DMS79 treated with DMSO at 0.1 percent for 48 hours (cell line): ENCODE measurements at places on chromosomes 2 and 18.
A peak's percentile ranks its signal among the peaks of the same experiment; 100 is the strongest.

DNA sequence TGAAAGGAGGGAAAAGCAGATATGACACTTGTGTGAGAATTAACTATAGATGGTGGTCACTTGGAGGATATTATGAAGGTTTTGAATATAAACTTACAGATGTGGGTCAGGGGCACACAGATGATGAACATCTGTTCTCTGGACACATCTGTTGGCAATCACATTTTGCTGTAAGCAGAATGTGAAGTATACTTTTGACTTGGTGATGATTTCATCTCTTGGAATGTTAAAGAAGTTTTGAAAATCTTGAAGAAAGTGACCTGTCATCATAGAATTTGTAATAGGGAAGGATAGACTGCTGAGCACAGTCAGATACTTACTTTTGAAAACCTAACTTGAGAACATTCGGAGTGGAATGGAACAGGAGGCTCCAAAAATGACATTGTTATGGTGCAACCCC, 40.2 kb downstream of the PIKFYVE start:
- no peak for DNase-seq

DNA sequence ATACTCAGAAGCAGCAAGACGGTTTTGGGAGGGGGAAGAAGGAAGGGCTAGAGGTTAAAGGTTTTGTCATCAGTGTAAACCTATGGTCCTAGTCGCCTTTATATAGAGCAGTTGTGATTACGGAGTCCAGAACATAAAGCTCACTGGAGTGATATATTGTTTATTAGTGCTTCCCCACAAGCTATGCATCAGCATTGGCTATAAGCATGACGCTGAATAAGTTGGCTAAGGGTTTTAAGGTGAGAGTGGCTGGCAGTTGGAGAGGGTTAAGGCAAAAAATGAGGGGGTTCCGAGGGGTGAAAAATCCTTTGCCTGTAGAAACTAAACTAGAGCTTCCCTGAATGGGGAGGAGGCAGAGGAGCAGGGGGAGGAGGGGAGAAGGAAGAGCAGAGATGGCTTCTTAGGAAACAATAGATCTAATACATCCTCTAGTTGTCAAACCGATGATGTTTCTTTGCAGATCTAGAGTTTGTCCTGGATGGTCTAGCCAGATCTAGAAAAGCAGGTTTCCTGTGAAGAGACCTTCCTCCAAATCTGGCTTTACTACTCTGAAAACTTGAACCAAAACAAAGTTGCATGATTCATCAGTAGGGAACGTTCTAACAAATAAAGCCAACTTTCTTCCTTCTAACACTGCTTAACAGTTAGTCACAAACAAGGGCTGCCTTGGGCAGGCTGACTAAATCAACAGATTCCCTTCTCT, 2.5 kb downstream of the KLF7 start:
- DNase-seq = peak; percentile 47

DNA sequence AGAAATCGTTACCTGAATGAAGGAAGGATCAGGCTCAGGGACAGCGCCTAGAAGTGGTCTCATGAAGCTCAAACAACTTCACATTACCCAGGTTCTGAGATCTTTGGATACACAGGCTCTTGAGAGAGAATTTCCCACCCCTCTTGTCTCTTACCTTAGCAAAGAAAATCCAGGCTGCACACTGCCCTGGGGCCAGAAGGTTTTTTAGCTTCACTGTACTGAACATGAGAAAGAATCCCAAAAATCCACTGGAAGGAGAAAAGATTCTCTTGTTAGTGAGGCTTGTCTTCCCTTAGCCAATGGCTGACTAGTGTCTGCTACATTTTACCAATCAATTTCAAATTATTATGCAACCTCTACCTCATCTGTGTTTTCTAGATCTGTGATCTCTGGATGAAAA, 101.0 kb upstream of the RIOK3 start:
- no peak for DNase-seq

DNA sequence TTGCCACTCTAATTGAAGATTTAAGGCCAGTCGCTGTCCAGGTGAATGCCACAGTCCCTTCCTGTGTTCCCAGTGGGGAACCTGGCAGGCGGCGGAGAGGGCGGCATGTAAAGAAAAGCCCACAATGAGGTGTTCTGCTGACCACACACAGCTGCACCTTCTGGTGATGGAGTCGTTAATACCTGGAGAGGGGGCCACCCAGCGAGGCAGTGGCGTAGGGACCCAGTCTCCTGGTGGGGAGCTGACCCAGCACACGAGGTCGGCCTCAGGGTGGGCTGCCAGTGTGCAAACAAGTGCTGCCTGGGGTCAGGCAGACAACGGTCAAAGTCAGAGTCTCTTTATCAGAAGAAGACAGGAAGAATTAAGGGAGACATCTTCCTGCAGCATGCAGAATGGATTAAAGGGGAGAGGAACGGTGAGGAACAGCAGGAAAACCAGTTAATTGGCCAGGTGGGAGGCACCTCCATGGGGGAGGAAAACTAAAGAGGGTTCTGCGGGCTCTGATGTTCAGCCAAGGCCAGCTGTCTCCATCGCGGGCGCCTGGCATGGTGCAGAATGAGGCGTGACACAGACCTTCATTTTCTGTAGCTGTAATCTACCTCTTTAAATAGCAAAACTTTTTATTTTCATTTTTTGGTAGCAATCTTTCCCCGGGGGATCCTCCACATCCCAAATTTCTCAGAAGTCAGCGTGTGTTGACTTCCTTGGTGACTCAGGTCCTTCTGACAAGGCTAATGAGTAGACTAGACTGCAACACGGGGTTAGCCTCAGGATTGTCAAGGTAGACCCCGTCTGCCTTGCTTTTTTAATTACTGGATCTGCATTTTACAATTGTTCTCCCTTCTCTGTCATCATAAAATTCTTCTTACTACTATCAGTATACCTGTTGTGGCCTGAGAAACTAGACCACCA, 78.3 kb downstream of the SMAD7 start:
- no peak for DNase-seq

DNA sequence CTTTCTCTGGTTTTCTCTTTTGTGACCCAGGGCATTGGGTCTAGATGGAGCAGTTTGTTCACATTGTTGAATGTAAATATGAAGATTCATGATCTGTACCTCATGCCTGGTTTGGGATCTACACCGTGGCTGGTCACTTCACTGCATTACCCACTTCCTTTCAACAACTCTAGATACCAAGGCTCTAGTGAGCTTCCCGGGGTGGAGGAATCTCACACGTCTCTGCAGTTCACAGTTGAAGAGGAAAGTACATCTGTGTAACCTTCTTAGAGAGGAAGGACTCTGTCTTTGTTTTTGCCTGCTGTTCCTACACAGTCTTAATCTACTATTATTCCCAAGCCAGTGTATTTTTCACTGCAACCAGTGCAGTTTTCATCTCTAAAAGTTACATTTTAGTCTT, 574.8 kb downstream of the MBD2 start:
- no peak for DNase-seq

DNA sequence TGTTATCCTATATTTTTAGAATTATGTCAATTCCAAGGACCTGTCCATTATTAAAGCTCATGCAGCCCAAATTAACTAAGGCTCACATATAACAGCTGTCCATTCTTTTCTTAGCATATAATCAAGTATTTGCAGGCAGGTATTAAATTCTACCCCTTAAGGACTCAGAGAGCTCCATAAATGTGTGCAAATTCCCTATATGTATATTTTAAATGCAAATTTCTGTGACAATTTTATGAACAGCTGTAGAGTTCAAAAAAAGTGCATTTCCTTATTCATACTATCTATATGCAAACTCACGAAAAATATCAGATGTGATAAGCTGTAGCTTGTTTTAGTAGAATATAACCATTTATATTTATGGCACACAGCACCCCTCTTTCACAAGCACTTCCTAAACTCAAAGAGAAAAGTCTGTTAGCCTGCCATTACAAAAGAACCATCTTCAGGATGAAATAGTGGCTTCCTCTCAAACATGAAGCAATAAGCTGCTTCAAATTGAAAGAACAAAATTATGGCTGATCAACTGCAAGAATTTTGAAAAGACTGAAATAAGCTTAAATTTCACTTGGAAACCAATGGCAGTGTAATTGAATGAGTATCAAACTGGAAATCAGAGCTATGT, 155.0 kb upstream of the REG3G start:
- no peak for DNase-seq

- no peak for DNase-seq
Observed at GRCh38 chr2:236607471-236608187, 38.0 kb downstream of the ACKR3 start.

DNA sequence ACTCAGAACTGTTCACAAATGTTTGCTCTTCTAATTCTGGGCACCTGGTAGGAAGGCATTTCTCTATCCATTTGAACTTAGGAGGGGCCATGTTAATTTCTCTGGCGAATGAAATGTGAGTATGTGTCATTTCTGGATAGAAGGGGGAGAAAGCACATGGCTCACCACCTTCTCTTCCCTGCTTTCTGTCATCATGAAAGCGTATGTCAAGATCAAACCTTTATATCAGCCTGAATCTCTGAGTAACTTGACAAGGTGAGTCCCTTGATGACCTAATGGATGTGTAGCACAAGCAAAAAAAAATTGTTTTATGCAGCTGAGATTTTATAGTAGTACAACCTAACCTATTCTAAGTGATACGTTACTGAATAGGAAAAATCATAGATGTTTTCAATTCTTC, 12.1 kb upstream of the LCT start:
- no peak for DNase-seq

GRCh38 chr18:49072940-49073339, 122.2 kb upstream of the SMAD7 start:
- DNase-seq = no peak

GRCh38 chr2:194090251-194090905, 1566.6 kb upstream of the SLC39A10 start:
- no peak for DNase-seq

DNA sequence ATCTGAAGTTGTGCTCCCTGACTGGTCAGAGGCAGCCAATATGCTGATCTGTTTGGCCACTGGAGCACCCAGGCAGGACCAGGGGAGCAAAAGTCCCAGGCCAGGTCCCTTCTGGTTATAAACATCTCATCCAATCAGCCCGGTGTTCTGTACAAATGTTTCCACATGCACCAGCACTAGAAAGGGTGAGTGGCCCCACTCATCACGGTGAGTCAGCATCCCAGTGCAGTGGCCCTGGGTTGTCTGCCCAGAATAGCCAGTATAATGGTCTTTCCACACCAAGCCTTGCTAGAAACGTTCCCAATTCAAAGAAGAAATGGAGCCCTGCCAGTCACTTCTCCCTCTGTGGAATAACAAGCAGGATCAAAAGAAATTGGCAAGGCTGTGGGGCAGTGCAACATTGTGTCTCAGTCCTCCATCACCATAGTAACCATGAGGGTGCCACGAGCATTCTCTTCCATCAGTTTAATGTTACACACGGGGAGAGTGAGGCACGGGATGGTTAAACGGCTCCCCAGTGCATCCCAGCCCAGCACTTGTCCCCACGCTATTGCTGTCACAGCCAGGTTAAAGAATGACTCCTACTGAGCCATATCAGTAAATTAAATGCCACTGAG, 174.9 kb downstream of the SEPTIN10 start:
- peak; percentile 29 for DNase-seq

DNA sequence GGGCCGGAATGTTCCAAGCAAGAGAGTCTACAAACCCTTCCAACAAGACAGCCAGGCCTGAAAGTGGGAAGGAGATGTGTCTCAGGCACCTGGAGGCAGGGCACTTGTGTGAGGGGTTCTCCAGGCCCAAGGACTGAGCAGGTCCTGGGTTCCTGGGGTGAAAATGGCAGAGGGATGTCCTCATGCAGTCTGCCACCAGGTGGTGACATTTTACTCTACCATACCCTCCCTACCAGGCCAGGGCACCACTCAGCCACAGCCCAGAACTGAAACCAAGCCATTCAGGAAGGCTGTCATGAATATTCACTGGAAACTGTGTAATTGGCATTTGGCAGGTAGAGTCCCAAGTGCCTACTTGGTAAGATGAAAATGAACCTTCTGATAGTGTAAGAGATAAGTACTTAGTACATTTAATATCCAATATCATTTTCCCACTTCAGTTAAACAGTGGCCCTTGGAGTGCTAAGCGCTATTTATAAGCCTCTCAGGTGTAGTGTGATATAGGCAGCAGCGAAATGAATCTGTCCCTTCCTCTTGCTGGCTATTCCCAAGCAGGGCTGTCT, 185.1 kb downstream of the MYO5B start:
- DNase-seq = peak; percentile 81

GRCh38 chr18:12838178-12838634, 45.8 kb downstream of the PTPN2 start:
- DNase-seq = no peak

GRCh38 chr2:28620291-28620793, 124.5 kb downstream of the PLB1 start:
- no peak for DNase-seq

DNA sequence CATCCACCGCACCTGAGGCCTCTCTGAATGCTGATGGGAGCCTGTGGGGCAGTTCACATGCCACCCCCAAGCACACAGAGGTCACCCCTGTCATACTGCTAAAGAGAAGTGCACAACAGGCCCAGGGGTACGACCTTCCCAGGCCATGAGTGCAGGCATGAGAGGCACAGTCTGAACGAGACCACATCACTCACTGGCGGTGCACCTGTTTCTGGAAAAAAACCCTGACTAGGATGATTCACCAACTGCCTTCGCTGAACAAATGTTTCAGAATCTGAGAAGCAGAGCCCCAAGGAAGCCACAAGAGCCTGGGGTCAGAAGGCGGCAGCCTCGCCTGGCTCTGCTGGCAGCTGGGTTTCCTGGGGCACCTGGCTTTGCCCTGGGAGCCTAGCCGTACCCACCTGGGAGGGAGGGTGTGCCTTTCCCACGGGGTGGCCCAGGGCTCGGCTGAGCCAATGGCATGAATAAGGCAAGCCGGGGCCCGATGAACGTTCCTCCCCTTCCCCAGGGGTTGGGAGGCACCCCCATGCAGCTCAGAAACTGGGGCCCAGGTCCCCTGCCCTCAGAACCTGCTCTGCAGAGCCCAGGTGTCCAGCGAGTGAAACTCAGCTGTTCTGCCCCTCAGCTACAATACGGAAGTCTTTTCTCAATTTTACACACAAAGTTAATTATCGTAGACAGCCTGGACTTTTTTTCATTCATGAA, 73.8 kb downstream of the HDAC4 start:
- DNase-seq = peak; percentile 23

DNA sequence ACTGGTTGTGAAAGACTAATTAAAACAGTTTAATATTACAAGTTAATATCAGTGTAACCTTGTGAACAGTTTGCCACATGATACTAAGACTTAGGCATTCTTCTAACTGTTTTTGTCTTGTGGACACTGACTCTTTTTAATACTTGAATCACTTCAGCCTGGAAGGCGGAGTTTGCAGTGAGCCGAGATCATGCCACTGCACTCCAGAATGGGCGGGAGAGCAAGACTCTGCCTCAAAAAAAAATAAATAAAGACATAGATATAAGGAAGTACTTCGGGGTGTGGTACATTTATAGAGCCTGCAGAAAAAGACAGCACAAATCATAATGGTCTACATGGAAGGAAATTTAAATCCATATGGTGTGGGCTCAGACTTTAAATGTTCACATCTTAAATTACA, 300.4 kb upstream of the NETO1 start:
- DNase-seq = no peak

- no peak for DNase-seq
Observed at GRCh38 chr2:128630974-128631697, 312.5 kb upstream of the HS6ST1 start.

DNA sequence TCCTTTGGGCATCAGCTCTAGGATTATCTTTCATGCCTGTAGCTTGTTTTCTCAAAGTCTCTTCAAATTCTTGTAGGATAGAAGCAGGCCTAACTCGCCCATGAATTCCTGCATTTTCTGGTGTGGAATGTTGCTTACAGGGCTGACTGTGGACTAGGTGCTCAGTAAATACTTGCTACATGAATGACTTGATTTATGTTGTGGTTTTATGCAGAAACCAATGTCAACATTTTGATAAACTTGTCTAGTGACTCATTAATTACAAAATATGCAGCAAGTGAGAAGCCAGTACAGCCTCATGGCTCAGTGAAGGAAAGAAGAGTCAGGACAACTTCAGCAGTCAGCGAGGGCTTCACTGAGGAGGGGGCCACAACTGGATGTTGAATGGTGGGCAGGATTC, 110.6 kb upstream of the SIX2 start:
- DNase-seq = no peak
